ENCODE measurements at places on chromosomes 3 and 15.
A peak's percentile ranks its signal among the peaks of the same experiment; 100 is the strongest.

DNA sequence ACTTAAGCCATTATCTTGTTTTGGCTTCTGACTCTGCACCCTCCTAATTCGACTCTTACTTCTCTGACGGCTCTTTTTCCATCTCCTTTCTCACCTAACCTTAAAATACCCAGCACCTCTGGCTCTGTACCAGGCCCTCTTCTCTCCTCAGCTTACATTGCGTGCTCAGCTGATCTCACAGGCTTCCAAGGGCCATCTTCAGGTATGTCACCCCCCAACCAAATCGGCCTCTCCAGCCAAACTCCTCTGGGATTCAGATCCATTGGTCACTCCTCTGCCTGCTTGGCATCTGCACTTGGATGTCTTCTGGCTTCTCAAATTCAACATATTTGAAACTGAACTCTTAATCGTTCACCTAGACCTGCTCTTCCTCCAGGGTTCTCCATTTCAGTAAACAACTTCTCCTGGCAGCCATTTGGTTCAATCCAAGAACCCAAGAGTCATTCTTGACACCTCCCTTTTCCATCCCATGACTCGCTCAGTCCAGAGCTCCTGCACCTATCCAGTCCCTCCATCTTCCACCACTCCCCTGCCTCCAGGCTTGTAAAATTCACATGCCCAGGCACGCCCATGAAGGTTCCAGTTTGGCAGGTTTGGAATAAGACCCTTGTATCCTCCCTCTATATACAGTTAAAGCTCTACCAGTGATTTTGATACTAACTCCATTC, 35.2 kb upstream of the SLC41A3 start:
- DNase-seq, result no peak

DNA sequence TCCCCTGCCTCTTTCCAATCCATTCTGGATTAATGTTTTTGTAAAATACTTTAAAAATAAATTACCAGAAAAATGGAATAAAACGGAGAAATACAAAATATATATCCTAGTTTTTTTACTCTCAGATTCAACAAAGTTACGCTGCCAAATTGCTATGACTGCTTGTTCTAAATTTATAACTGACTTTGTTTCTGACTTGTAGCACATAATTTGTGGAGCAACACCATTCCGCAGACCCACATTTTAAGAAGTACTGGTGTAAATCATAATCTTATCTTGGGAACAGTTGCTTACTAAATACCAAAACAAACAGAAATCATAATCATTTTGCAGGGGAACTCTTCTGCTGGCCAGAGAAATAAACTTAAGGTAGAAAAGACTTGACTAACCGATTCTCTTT, 339.4 kb upstream of the CBLB start:
- no peak for DNase-seq

DNA sequence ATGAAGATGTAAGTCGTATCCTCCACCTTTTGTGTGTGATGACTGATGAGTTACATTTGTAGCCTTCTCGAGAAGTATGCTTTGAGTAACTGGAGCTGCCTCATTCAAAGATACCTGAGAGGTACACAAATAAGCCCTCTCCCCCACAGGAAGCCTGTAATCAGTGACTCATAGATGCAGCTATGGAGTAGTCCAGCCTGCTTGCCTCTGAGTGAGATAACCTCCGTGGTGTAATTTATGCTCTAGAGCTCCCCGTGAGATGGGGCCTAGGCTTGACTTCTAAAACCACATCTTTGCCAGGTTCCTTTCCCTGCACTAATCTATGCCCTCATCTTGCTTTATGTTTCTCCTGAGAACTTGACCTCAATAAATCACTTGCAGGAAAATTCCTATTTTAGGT, 291.7 kb downstream of the SUCLG2 start:
- DNase-seq, result no peak

DNA sequence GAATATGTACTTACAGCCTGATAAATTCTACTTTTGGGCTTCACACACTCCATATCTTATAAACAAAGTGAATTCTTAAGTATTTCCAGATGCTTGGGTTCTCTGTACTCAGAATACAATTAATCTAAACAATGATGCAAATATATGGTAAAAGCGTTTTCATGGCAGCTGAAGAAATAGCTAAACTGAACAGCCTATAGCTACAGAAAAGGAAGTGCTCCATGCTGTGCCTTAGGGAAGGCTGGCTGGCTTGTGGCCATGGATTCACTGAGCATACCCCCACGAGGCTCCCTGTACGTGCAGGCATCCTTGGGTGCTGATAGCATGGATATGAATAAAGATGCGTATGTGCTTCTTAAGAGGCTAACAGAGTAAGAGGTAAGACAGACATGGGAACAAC, 264.0 kb downstream of the KLF13 start:
- no peak for DNase-seq

DNA sequence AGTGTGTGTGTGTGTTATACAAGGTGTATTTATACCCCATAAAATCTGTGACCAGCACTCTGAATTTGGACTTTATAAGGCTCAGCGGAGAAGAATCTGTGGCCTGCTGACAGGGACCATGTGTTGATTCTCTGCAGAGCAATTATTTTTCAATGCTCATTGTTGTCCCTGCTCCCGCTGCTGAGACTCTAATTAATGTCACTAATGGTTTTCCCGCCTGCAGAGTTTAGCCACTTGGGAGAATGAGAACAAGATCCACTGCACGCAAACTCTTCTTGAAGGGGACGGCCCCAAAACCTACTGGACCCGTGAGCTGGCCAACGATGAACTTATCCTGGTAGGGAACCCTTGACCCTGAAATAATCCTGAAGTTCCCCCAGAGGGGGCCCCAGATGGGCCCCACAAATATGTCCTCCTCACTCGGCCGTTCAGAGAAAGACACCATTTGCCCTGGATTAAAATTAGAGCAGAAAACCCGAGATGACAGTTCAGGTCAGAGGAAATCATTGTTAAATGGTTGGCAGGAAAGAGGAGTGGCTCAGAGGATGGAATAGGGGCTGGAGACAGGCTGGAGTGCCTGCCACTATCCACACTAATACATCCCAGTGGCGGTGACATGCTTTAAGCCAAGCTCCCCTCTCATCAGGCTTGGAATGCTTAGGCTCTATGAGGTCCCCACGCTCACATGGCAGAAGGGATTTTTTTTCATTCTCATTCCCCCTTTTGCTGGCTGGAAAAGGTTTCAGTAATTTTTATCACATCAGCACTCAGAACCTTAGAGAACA, 3.3 kb downstream of the CRABP1 start:
- no peak for DNase-seq

- no peak for DNase-seq
Measured at GRCh38 chr3:165440380-165440779, 244.2 kb upstream of the SLITRK3 start.

GRCh38 chr3:18648868-18649462, 223.8 kb upstream of the SATB1 start:
- no peak for DNase-seq

DNA sequence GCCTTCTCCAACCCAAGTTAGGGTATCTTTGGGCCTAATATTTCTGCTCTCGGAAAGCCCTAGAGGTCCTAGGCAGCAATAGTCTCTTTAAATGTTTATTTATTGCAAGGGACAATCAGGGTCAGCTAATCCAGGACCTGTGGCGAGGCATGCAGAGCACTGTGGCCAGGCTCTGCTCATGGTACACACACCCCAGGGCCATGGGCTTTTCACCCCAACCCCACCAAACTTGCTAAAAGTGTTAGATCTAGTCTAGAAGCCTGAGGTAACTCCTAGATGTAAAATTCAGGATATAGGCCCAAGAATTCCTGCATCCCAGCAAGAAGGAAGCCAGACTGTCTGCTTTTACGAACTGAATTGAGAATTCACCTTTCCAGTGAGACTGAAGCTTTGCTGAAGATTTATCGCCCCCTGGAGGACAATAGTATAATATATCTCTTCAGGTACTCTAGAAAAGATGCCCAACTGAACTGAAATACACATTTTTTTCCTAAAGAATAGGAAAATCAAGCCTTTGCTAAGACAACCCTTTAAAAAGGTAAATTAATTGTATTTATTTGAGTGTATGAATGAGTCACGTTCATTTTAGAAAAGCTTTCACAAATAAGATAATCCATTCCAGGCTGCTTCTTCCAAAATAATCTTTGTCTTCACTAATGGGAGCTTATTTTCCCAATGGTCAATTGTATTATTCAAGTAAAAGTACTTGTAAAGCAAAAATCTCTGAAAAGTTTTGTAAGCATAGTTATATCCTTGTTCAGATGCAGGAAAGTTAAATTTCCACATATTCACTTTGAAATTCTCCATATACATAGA, 89.8 kb downstream of the LRRC3B start:
- DNase-seq, result peak; percentile 15

- DNase-seq, result no peak
Measured at GRCh38 chr3:107250221-107250620, 127.0 kb upstream of the CCDC54 start.

GRCh38 chr3:25658836-25659235, 5.9 kb downstream of the TOP2B start:
- no peak for DNase-seq

- DNase-seq, result no peak
Measured at GRCh38 chr15:77527831-77528231, 104.9 kb downstream of the LINGO1 start.

GRCh38 chr3:33488246-33488645, 48.0 kb upstream of the UBP1 start:
- no peak for DNase-seq

DNA sequence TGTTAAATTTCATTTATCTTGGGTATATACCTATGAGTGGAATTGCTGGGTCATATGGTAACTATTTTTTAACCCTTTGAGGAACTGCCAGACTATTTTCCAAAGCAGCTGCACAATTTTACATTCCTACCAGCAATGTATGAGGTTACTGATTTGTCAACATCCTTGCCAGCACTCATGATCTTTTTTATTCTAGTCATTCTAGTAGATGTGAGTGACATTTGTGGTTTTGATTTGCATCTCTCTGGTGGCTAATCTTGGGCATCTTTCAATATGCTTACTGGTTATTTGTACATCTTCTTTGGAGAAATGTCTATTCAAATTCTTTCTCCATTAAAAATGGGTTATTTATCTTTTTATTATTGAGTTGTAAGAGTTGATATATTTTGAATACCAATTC, 21.3 kb upstream of the LRRC58 start:
- DNase-seq, result no peak

DNA sequence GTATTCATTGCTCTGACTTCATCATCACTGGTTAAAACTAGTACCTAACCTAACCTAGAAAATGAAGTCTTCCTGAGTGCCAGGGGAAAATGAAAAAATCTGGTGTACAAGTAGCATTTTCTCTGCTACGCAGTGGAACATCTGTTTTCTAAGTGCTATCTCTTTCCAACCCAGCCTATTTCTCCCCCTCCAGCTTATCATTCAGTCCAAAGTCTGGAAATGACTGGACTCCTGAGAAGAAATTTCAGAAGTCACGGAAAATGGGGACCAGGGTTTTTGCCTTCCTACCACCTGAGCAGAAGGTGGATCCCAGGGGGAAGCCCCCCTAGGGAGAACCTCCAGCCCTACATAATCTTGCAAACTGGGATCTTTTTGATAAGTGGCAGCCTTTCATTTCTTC, 9.6 kb upstream of the GLCE start:
- DNase-seq, result no peak

- DNase-seq, result no peak
Measured at GRCh38 chr3:88150371-88150770, 612 bp downstream of the C3orf38 start.

- no peak for DNase-seq
Measured at GRCh38 chr3:195125646-195126045, 145.3 kb downstream of the XXYLT1 start.

- DNase-seq, result no peak
Measured at GRCh38 chr3:197793247-197793646, 2.2 kb downstream of the LRCH3 start.
